ENCODE measurements at places on chromosomes 2 and 18.

DNA sequence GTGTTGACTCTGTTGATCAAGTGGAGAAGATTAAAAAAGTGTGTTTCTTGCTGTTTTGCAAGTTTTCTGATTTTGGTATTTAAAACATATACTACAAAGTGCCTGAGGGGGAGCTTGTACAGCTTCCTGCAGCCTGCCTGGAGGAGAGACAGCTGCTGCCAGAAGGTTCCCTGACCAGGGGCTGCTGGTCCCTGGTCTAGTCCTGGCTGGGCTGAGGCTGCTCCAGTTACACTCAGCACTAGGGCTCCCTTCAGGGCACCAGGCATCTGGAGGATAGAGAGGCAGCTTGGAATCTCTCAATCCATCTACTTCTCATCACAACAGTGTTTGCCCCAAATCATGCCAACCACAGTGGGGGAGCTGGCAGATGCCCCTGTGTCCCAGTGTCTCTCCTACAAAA lies 4.8 kb downstream of the MC2R start:
- no peak for DNase-seq

DNA sequence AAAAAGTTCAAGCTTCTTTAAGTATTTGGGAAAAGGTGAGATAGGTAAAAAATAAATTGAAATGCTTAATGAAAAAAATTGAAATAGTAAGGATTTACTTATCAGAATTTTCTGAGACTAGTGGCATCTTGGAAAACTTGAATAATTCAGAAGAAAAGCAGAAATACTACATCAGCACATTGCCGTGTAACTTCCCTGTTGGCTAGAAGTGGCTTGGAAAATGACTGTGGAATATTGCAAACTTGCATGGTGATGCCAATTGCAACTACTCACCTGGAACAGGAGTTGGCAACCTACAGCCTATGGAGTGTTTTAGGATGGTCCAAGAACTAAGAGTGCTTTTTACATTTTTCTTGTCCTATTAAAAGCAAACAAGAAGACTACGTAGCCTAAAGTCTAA lies 603.5 kb upstream of the VRK2 start:
- DNase-seq: no peak

- peak; percentile 1 for DNase-seq
These were observed 33.9 kb downstream of the PTPN18 start for GRCh38 chr2:130389783-130390182.

DNA sequence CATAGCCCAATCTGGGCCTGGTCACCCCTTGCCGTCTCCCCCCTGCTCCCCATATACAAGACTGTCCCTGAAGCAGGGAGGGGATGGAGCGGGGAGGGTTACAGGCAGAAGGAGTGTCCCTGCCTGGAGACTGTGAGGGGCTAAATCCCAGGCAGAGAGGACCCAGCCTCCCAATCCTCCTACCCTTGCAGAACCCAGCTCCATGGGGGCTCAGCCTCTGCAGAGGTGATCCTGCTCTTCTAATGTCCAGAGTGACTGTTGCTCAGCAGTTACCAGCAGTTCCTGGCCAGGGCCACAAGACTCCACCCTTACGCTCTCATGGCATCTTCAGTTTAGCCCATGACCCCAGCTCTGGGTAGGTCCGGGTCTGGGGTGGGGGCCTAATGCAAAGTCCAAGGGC lies 58.1 kb downstream of the COA5 start:
- no peak for DNase-seq

GRCh38 chr18:54641734-54642133 lies 50.7 kb downstream of the DYNAP start:
- no peak for DNase-seq

GRCh38 chr18:79544386-79544963 lies 135.1 kb upstream of the CTDP1 start:
- no peak for DNase-seq

DNA sequence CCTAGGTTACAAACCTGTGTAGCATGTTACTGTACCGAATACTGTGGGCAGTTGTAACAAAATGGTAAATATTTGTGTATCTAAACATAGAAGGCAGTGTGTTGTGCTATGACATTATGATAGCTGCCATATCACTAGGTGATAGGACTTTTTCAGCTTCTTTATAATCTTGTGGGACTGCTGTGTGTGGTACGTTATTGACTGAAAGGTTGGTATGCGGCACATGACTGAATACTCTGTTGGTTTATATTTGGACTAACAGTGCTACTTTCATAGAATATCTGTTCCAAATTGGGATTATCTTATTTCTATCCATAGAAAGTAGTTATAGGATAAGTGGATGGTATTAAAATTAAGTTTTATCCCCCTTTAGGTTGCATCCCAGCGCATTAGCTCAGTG lies 144.7 kb downstream of the PHLPP1 start:
- no peak for DNase-seq

GRCh38 chr2:160984426-160985077 lies 175.7 kb upstream of the TANK start:
- no peak for DNase-seq

- no peak for DNase-seq
These were observed 72.8 kb downstream of the TNS1 start for GRCh38 chr2:217929757-217930707.

GRCh38 chr2:179467960-179468359 lies 203.3 kb upstream of the SESTD1 start:
- DNase-seq: no peak

DNA sequence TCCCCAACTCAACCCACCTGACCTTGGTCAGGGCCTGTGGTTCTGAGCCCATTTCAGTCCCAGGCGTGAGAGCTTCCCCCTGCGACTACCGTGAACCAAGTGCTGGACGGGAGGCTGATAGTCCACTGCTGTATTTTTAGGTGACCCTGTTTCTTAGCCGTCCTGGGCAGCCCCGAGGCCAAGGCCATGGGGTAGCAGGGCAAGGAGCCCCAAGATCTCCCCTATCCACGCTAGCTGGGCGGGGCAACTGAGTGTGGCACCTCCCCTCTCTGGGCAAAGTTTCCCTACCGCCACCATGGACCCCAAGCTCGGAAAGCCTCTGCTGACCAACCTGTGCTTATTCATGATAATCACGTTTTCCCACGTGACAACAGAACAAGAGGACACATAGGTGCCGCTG lies 583 bp upstream of the KLHL30 start:
- DNase-seq: no peak

DNA sequence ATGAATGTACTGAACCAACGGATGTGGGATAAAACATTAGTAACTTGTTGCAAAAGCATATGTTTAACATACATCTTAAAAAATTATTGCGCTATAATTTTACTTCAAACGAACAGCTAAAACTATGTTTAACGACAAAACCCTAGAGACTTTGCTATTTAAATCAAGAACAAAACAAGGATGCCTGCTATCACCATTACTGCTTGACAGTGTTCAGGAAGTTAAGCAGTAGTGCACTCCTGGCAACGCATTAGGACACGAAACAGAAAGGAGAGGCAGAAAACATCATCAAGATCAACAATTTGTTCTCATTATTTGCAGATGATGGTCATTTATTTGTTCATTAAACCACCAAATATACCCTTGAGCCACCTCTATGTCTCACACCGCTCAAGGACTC lies 151.9 kb downstream of the GALNT1 start:
- DNase-seq: no peak

GRCh38 chr2:43360137-43360536 lies 133.7 kb upstream of the ZFP36L2 start:
- DNase-seq: no peak

DNA sequence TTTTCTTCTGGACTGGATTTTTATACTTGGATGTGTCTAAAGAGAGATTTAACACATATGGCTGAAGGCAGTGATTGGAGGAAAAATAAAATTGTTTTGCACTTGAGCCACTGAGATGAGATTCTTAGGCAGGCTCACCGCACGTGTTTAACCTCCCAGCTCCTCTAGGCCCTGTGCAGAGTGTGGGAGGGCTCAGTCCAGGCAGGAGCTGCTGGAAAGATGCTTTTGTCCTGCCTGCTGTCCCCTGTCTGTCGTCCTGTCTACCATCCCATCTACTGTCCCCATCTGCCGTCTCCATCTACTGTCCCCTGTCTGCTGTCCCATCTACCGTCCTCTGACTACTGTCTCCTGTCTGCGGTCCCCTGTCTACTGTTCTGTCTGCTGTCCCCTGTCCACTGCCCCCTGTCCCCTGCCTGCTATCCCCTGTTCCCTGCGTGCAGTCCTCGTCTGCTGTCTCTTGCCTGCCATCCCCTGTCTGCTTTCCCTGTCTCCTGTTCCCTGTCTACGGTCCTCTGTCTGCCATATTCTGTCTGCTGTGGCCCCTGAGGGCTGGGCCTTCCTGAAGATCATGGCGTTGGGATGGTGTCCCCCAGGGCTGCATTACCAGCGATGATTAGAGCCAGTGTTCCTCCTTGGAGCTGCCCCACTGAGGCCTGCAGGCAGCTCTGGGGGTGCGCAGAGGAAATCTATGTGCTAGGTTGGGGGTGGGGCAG lies 43.7 kb upstream of the HS6ST1 start:
- no peak for DNase-seq

- DNase-seq: no peak
These were observed 88.8 kb downstream of the KYNU start for GRCh38 chr2:142966284-142966683.

DNA sequence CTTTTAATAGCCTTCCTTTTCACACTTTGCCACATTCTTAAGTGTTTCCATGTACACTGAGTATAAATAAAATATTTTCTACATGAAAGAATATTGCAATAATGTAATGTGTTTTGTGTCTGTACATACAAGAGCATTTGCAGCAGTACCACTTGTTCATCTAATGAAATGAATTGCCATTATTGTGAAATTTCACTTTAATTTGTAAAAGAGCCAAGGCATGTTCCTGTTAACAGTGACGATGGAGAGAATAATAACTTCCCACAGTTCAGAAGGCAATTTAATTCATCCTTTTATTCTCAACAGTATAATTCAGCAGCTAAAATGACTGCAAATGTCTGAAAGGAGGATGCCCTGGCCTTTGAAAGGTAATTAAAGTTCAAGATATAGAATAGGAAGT lies 853.9 kb downstream of the LRRTM4 start:
- DNase-seq: no peak

GRCh38 chr2:6946722-6947121 lies 29.5 kb downstream of the RNF144A start:
- no peak for DNase-seq

DNA sequence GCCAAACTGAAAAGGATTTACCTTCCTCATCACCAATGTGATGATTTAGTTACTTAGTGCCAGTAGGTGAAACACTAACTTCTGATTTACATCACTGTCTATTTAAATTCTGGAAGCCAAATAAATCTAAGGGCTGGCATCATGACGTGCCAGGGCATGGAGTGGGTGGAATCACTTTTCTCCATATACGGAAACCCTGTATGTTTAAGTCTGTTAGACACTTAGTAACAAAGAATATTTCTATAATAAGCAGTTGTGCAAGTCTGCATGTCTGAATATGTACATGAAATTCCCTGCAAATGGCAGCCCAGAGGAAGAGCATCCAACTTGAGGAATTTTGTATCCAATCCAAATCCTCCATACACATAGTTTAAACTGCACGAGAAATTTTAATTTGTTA lies 243.1 kb upstream of the SMAD7 start:
- DNase-seq: no peak

DNA sequence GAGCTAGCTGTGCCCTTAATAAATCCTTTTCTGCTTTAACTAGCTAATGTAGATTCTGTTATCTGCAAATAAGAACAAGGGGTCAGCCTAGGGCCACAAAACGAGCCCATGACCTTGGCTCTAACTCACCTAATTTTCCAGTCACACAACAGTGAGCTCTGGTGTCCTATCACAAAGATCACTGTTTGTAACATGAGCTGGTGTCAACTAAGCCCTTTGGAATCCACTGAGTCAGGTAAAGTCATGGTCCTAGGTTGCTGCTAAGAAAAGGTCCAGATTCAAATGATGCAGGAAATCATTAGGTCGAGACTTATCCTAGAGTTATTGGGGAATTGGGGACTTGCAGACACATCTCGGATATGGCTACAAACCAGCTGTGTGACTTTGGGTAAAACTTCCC lies 49.9 kb downstream of the ST8SIA5 start:
- DNase-seq: no peak

DNA sequence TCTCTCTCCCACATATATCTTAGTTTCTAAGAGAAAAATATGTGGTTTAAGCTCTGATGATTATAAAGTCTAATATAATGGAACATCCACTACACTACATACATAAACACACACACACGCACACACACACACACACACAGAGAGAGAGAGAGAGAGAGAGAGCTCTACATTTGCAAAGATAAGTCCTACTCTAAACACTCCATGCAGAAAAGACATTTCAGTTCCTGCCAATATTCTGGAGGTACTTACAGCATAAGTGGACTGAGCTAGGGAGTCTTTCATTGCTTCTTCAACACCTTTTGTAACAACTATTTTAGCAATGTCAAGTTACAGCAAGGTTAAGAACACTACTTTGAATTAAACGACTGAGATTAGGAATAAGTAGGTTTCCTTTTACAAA lies 80.1 kb downstream of the FIGN start:
- no peak for DNase-seq

GRCh38 chr2:27965841-27966240 lies 75.3 kb downstream of the BABAM2 start:
- DNase-seq: no peak

- DNase-seq: no peak
These were observed 121.6 kb upstream of the CDC42EP3 start for GRCh38 chr2:37793004-37793403.
